Endodermal cell (in vitro differentiated cells): ENCODE measurements at places on chromosomes 5 and 9. TPM values are rescaled to one million over a fixed set of nuclear protein-coding genes. Genes with fewer than 3 reads are reported as not detected.

GRCh38 chr9:74519419-74519818 is 22.3 kb downstream of the RORB start:
- no peak overlapping the region for H3K4me3 ChIP-seq
- no peaks in the 10 kb centered on the region for H3K27me3 ChIP-seq
- H3K36me3 ChIP-seq = no peaks in the 10 kb centered on the region
- H3K27ac ChIP-seq = no peak overlapping the region
- no peaks in the 10 kb centered on the region for H3K4me1 ChIP-seq
- DNase-seq = no peak

DNA sequence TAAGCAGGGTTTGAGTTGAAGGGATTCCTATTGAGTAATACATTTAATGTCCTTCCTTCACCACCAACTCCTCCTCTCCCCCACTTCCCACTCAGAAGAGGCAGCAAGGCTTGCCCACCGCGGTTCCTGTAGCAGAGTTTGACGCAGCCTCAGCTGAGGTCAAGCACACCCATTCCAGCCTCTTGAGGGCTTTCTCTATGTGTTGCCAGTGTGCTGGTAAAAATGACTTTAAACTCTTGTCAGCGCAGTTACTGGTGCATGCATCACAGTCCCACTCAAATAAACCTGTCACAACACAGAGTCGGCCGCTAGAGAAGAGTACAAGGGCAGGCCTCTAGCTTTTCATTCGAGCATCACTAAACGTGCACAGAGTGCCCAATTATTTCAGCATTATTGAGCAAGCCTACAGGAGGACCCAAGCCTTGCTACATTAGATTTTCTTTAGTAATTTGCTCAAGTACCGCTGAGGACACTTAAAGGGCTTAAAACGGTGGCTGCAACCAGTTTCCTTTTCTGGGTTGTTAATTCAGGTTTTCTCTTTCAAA is 79.6 kb downstream of the TLE4 start:
- H3K27ac ChIP-seq = peak overlapping the region; percentile 3
- H3K36me3 ChIP-seq = peaks cover 4% of the 10 kb centered on the region
- H3K4me3 ChIP-seq = no peak overlapping the region

- no peaks in the 10 kb centered on the region for H3K36me3 ChIP-seq
- no peaks in the 10 kb centered on the region for H3K27me3 ChIP-seq
- DNase-seq = peak; percentile 76
These were observed 211.5 kb downstream of the GAPVD1 start for GRCh38 chr9:125472926-125473701.

DNA sequence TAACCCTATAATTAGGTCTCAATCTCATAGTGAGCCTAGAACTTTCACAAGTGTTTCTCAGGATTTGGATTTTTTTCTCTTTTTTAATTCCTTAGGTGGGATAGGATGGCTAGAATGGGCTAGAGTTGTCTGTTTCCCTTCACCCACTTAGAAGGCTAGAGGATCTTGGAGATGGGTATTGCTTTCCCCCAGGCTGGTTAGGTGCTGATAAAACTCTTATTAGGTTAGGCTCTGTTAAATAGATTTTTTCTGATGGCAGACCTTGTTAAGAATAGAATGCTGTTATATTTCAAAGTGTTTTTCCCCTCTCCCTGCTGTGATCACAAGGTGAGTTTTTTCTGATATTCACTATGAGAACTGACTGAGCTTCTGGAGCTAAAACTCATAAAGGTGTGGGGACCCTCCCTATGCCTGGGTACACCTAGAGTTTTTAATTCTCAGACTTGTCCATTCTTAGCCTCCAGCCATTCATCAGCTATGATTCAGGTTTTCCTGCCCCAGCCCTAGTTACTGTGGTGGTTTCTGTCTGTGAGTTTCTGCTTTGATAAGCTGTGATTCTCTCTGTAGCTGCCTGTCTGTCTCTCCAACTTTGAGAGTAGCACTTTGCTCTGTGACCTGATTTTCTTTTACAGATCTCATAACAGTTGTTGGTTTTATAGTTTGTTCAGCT is 132.4 kb downstream of the HACD4 start:
- no peak overlapping the region for H3K27ac ChIP-seq
- H3K36me3 ChIP-seq = no peaks in the 10 kb centered on the region
- H3K4me3 ChIP-seq = peak overlapping the region; percentile 56
- H3K4me1 ChIP-seq = peaks cover 13% of the 10 kb centered on the region

Gene PALM2AKAP2
- 0.90 and 1.1 TPM in 2 replicates for total RNA-seq

Gene SLCO6A1
- 1.8 and 3.1 TPM in 2 replicates for total RNA-seq

Gene CER1
- total RNA-seq = 2,562 and 3,326 TPM in 2 replicates

Gene IL7R
- total RNA-seq = 0.61 to 0.69 TPM in 2 of 3 replicates, not detected in the other
